ENCODE measurements at places on chromosomes 5 and 9. TPM values are rescaled to one million over a fixed set of nuclear protein-coding genes. Genes with fewer than 3 reads are reported as not detected.

The SLCO4C1 gene
- total RNA-seq: not detected

The GAPT gene
- not detected for total RNA-seq

The TCOF1 gene
- total RNA-seq: 39.3 TPM

The MARCOL gene
- not detected for total RNA-seq

The EDIL3 gene
- 15.2 TPM for total RNA-seq

The GMCL2 gene
- total RNA-seq: not detected

The THBS4 gene
- 0.98 TPM for total RNA-seq

The C5orf52 gene
- total RNA-seq: not detected

The NTNG2 gene
- 0.98 TPM for total RNA-seq

The TMC1 gene
- total RNA-seq: not detected

The IL13 gene
- not detected for total RNA-seq

The ORM2 gene
- total RNA-seq: not detected

The NAIP gene
- 22.8 TPM for total RNA-seq

The DMRT2 gene
- total RNA-seq: 2.5 TPM

The LVRN gene
- total RNA-seq: 1.7 TPM

The AGXT2 gene
- total RNA-seq: not detected
